ENCODE measurements at places on chromosomes 3 and 15.
A peak's percentile ranks its signal among the peaks of the same experiment; 100 is the strongest.

GRCh38 chr3:42911551-42911950 lies 5.6 kb downstream of the ZNF662 start:
- DNase-seq = no peak

DNA sequence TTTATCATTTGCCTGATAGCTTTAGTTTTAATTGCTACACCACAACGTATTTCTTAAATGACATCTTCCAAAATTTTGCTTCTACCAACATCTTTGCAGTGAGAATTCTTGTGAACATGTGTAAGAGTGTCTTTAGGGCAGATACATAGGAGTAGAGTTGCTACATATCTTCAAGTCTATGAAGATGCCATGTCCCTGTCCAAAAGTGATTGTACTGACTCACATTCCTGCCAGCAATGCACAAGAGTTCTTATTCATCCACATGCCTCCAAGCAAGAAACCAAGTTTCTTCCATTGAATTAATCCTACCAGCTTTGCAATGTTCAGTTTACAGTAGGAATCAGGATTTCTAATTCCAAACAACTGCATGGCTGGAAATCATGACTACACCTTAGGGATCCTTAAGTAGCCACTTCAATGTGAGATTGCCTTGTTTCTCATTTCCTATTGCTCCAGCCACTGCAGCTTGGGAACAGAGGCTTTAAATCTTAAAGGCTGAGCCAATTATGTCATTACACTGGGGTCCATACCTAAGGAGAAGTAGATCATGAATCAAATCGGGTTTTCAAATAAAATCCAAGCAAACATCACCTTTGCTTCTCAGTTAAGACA lies 44.5 kb downstream of the BCL2L10 start:
- DNase-seq = no peak

- no peak for DNase-seq
These were observed 4.1 kb upstream of the TM4SF4 start for GRCh38 chr3:149470381-149470780.

DNA sequence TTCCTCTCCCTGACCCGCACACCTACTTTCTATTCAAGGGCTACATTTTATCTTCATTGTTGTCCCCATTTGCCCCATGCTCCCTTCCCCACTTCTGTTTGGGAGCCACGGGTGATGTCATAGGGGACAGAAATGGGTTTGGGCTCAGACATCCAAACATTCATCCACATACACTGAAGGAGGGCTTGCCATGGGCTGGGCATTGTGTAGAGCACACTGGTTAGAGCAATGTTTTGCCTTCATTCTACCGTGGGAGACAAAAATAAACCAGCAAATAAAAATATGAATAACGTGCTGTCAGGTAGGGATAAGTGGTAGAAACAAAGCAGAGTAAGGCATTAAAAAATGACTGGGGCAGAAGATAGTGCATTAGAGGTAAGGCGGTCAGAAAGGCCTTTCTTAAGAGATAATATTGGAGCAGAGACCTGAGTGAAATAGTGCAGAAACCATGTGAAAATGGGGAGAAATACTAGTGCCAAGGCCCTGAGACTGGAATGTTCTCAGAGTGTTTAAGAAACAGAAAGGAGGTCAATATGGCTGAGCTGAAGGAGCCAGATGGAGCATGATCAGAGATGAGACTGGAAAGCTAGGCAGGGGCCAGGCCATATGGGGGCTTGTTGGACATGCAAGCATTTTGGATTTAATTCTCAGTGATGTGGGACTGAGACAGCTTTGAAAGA lies 40.9 kb upstream of the CLSTN2 start:
- DNase-seq = no peak

DNA sequence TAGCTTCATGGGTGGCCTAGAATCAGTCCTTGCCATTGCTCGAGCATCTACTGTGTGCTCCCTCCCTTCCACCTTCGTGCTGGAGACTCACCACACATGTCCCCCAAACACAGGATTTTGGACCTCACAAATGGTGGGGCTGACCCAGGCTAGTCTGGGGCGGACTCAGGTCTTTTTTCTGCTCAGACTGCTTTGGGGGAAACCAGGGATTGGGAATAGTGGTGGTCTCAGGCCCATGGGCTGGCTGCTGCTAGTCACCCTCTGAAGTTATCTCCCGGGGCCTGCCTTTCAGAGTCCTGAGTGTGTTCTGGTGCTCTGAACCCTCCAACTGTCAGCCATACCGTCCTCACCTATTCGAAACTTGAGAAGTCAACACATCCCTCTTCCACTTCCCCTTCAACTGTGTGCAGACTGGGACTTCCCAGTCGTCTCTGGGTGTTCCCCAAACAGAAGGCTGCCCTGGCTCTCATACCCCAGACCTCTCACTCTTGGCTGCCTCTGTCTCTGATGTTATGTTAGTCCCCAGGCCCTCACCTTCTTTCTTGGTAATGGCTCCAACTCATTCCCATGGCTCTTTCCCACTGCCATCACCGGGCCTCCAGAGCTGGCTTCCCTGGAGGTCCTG lies 46.0 kb downstream of the PPCDC start:
- peak; percentile 39 for DNase-seq

DNA sequence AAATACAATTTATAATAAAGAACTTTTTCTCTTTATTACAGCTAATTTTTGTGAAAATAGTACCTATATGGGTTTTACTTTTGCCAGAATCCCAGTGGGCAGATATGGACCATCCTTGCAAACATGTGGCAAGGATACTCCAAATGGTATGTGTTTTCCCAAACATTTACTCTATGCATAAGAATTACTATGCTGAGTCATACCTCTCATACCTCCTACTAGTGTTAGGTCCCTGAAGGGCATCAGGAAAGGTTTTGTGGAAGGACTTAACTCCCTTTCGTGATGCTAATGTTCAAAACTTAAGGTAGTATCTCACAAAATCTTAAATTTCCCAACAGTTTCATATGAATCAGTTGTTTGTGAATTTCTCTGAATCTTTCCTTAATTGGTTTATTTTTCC lies 21.3 kb downstream of the ADGRG7 start:
- DNase-seq = no peak

- DNase-seq = no peak
These were observed 464.5 kb downstream of the RBMS3 start for GRCh38 chr3:29745232-29745870.

DNA sequence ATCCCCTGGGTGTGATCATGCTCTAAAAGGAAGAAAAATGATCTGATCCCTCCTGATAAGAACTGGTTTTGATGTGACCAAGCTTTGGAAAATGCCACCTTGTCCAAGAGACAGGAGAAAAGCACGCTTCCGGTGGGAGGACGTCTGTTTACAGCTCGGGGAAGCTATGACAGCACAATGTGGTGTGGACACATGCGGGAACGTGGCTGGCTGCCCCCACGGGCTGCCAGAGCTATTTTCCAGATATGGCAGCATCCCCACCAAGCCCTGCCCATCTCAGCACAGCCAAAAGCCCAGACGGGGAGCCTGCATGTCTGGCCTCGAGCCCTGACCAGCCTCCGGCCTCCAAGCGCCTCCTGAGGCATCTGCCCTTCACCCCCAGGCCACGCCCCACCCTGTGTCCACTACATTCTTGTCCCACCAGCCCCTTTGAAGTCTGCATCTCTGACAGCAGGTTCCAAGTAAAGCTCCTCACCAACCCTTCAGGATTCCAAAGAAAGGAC lies 63.2 kb upstream of the HRH1 start:
- no peak for DNase-seq

GRCh38 chr3:169510693-169511010 lies 152.9 kb downstream of the MECOM start:
- no peak for DNase-seq

DNA sequence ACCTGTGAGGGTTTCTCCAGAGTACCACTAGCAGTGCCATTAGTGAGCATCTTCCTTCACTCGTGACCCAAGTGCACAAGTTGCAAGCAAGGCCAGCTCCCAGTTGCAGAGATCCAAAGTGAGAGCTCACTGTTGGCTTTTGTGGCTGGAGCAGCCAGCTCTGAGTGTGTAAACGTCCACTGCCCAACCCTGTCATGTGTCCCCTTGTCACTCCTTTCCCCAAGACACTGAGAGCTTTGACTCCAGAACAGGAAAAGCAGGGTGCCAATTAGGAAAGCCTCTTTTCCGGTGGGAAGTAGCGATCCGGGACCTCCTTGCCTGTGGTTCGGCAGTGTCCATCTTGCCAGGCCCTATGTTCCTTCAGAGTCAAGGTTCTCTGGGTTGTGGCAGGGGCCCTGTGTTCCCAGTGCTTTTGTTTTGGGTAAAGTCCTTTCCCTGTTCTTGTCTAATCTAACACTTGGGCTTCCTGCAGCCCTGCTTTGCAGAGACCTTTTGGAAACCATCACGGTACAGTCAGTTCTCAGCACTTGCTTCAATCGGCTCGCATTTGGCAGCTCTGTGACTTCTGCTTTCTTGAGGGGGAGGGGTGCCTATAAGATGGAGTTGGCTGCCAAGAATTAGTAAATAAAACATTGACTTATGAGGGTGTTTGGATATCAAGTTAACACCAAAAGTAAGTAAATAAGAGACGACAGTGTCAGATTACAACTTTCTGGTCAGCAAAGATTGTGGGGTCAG lies 90.5 kb downstream of the DNASE1L3 start:
- peak; percentile 79 for DNase-seq

GRCh38 chr3:65914032-65914739 lies 124.5 kb downstream of the MAGI1 start:
- DNase-seq = no peak

GRCh38 chr15:92123962-92124656 lies 269.6 kb upstream of the ST8SIA2 start:
- DNase-seq = no peak

GRCh38 chr15:94701281-94701985 lies 470.1 kb downstream of the MCTP2 start:
- DNase-seq = no peak

GRCh38 chr3:37970802-37971201 lies 19.8 kb upstream of the VILL start:
- no peak for DNase-seq

DNA sequence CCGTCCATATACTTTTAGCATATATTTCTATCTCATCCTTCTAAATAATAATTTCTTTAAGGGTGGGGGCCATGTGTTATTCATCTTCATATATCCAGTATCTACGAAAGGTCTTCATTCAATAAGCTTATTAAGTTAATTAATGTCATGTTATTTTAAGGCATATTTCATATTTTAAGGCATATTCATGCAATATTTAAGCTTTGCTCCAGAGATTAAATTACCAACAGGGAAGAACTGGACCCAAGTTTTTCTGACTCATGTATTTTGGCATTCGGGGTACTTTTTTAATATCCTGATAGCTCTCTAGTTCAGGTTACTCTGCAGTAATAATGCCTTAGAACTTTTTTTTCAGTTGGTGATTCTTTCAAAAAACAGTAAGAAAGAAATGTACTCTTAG lies 27.4 kb downstream of the PHC3 start:
- no peak for DNase-seq

DNA sequence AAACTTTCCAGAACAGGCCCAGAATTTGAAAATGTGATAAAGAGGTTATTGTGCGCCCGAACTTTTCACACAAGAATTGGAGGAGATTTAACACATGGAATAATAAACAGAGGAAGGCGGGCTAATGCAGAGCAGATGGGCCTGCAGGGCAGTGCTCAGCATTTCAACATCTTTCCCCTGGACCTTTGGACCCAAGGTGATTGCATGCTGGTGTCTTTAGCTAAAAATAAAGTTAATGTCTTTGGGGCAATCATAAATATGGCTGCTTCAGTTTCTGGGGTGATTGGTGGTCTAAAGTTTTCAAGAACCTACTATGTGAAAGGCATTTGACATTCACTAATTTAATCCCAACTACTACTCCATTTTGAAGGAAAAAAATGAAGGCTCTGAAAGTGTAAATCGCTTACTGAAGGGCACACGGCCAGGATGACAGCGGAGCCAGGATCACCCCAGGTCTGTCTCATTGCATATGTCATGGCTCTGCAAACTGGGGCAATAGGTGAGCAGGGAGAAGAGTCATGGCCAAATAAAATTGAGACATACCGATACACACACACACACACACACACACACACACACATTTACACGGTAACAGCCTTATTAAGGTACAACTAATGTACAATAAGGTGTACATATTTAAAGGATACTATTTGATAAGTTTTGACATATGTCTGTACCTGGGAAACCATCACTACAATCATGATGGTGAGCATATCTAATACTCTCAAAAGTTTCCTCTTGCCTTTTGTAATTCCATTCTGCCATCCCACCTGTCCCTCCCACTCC lies 243.1 kb upstream of the LRRFIP2 start:
- DNase-seq = no peak

DNA sequence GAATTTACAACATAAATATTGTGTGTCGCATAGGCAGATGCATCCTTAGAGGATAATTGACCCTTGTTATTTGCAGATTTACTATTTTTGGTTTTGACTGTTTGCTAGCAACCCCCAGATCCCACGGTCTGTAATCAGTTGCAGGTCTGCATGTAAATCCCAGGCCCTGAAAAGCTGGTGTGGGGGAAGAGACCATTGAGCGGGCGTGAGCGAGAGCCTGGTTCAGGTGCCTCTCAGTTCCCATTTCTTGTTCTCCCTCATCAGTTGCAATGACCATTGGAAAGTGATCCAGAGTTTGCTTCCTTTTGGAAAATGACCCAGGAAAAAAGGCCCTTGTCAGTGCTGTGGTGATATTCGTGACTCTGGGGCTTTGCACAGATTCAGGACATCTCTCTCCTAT lies 238.9 kb downstream of the UACA start:
- DNase-seq = no peak

DNA sequence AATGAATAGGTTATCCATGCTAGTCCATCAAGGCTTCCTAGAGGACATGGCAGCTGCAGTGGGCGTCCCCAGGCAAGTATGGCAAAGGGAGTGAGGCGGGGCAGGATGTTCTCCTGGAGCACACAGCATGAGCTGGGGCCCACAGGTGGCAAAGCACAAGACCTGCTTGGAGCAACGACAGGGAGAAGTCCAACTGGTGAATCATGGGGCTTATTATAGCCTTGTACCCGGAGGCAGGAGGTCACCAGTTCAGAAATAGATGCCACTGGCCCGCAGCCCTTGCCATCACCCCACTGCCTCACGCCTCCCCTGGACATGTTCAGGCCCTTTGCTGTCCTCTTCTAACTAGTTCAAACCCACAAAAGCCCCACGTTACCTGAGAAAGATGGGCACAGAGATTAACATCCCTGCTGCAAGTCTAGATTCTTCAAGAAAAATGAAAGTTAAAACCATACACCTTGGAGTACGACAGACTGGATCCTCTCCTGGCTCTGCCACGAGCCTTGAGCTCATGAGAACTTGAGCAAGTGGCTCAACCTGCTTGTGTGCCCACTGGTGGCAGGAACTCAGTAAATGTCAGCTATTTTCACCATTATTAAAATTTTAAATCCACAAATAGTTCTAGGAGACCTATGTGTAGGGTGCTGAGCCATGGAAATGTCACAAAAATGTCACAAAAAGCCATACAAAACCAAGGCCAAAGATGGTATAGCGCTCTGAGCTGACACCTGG lies 1.8 kb upstream of the SRGAP3 start:
- no peak for DNase-seq

GRCh38 chr3:158785972-158786371 lies 15.9 kb upstream of the MFSD1 start:
- no peak for DNase-seq

- DNase-seq = peak; percentile 73
These were observed 168.2 kb downstream of the MBNL1 start for GRCh38 chr3:152436707-152437590.

- peak; percentile 69 for DNase-seq
These were observed 12.3 kb upstream of the CRBN start for GRCh38 chr3:3191675-3192285.

Measured in Kasumi-1 (cell line).